ENCODE measurements at places on chromosomes 12 and 14.
A peak's percentile ranks its signal among the peaks of the same experiment; 100 is the strongest.

GRCh38 chr12:3977621-3978020 is 104.4 kb upstream of the PARP11 start:
- no peak for DNase-seq

- no peak for DNase-seq
Measured at GRCh38 chr12:64716371-64716770, 42.8 kb downstream of the GNS start.

DNA sequence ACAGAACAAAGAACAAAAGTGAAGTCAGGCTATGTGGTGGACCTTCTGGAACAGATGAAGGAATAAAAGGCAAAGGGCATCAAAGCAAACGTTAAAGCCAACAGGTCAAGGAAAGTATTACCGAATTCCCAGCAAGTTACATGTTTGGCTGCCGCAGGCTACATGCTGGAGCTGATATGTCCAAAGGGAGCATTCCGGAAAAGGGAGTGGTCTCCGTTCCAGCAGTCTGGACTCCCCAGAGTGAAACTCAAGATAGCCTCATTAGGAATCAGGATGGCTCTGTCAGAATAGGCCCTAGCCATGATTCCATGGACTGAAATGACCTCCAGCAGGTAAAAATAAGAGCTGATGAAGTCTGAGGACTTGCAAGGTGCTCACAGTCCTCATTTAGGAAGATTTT is 379.8 kb upstream of the PRICKLE1 start:
- no peak for DNase-seq

GRCh38 chr12:4412465-4412864 is 33.0 kb upstream of the FGF23 start:
- no peak for DNase-seq

DNA sequence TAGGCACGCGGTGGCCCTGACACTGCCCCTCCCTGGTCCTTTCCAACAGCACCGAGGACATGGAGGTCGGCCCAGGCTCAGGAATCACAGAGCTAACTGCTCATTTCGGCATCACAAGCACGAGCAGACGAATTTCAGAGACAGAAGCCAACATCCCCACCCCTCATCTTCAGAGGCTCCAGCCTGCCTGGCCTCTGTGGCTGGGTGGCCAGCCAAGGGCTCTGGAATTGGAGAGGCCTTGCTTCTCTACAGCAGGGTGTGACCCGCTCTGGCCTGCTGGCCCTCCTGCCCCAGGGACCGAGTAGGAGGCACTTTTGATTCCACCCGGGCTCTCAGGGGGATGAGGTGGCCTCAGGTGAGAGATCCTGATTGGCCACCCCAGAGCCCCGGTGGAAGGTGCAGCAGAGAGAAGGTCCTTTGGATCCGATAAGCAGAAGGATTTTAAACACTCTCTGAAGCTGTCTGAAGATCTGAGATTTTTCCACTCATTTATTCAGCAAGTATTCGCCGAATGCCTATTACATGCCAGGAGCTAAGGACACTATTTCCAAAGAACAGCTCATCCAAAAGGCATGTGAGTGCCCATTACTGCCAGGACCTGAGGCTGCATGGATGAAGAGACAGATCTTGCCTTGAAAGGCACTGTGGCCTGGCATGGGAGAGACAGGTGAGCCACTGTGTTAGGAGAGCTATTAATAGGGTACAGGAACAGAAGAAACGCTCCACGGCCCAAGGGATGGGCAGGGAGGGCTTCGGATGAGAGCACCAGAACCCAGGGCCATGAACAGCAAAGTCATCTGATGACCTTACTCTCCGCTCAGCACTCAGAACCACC is 10.2 kb downstream of the BAG5 start:
- DNase-seq: peak; percentile 23

DNA sequence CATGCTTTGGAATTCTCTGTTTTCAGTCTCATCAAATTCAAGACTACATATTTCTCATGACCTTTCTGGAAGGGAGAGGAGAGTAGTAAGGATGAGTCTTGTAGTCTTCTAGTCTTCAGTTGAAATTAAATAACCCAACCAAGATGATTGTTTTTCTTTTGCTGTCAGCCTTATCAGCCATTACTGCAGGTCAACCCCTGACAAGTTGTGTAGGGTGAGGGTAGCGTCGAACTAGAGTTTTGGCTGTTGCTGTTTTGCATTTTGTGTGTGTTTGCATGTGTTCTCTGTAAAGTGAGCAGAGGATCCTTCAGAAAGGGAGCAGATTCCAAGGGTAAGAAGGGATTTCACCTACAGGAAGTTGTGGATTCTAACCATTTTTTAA is 28.4 kb downstream of the DIP2B start:
- DNase-seq: no peak

- no peak for DNase-seq
Measured at GRCh38 chr14:95488376-95489213, 27.9 kb downstream of the SYNE3 start.

DNA sequence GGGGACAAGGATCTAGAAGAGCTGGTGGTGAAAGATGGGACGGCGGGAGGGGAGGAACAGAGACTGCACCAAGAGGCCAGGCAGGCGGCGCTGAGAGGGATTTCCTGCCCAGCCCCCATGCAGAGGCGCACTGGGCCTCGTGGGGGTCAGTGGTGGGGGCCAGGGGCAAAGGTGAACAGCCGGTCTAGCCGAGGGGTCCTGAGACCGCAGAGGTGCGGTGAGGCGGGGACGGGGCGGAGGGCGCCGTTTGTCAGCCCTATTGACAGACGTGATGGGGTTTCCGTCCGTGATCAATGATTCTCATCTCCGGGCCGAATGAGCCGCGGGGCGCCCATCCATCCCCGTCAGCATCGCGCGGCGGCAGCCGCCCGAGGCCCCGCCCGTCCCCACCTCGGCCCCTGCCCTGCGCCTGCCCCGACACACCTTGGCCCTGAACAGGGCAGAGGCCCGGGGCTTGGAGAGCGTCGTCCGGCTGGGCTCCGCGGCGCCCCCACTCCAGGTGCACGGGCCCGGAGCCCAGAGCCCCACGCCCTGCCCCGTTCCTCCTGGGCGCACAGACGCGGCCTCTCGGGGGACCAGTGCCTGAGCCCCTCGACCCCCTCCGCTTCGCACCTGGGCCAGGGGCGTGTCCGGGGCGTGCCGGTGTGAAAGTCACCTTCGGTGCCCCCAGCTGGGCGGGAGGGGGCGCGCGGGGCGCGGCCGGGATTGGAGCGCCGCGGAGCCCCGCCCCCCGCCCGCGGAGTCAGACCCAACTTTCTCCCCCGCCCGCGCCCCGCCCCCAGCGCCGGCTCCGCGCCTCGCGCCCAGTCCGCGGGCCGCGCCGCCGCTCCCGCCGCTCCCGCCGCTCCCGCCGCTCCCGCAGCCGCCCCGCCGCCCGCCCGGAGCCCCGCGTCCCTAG is at the start of gene NXPH4:
Gene NXPH4 (plus strand): TSS at position 781 of the 898 bp plus-strand sequence. CDS start 176 bp downstream, outside the sequence.
- no peak for DNase-seq

DNA sequence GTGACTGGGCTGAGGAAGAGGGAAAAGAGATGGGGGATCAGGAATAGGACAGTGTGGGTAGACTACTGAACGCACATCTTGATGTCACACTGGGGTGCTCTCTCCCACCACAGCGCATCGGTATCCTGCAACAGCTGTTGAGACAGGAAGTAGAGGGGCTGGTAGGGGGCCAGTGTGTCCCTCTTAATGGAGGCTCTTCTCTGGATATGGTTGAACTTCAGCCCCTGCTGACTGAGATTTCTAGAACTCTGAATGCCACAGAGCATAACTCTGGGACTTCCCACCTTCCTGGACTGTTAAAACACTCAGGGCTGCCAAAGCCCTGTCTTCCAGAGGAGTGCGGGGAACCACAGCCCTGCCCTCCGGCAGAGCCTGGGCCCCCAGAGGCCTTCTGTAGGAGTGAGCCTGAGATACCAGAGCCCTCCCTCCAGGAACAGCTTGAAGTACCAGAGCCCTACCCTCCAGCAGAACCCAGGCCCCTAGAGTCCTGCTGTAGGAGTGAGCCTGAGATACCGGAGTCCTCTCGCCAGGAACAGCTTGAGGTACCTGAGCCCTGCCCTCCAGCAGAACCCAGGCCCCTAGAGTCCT is 6.9 kb downstream of the C1QL4 start:
- DNase-seq: no peak

DNA sequence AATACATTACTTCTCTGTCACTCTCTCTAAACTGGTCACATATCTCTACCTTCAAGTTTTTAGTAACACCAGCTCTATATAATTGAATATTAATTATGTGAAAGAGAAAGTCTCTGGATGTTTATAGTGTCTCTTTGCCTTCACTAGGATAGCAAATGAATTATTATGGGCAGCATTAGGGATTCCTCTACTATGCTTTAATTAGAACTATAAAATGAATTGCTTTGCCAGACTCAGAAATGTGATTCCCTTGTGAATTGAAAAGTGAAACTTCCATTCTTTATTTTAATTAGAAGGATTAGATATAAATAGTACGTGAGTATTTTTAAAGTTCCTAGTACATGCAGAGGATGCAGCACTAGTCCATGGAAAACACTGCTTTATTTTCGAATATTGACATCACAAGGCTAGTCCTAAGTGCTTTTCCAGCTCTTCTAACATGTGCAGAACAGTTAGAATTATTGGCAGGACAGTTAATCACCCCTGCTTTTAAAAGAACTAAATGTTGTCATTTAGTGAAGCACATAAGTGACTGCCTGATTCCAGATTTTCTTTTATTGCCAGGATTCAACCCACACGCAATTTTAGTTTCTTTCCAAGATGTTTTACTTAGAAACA is 23.0 kb upstream of the REP15 start:
- no peak for DNase-seq

- no peak for DNase-seq
Measured at GRCh38 chr12:89521364-89522223, 3.0 kb downstream of the GALNT4 start.

DNA sequence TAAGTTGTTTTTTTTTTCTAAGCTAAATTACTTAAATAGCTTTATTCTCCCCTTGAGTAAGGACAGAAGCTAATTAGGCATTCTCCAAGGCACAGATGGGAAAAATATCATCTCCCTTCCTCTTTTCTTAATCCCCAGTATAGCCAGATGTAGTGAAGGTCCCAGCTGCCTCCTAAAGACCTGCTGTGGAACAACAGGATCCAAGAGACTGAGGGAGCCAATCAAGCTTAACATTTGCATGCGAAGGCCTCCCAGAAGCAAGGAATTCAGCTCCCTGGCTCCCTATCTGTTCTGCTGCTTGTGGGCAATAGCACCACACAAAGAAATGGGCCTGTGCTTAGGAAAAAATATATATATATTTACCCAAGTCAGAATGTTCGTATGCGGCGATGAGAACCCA is 255.2 kb downstream of the SYT1 start:
- no peak for DNase-seq

DNA sequence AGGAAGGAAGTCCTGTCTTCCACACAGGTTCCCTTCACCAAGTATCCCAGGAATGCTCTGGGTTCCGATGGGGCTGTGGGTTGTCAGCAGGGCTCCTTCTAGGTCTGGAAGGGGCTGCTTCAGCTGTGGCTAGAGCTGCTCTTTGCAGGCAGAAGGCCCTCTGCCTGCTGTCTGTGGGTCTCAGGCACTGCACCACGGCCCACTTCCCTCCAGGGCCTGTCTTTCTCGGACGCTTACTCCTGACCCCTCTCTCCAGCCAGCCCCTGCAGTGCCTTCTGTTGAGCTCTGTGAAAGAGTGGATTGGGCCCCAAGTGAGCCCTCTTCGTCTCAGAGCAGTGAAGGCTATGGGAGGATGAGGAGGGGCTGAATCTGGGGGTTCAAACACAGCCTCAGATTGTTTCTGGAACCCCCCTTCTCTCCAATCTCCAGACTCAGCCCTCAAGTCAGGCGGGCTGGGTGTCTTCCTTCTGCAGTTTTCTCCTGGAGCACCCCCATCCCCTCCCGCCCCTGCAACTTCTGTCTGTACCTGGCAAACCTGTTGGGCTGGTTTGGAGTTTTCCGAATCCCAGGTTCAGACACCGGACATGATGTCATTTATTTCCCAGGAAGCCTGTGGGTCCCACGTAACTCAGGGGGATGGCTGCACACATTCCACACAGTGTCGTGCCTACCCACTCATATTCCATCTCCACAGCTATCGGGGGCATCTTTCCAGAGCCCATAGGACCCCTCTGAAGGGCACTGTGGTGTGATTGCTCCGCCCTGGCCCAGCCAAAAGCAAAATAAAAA is 24.9 kb upstream of the SPPL3 start:
- DNase-seq: no peak

DNA sequence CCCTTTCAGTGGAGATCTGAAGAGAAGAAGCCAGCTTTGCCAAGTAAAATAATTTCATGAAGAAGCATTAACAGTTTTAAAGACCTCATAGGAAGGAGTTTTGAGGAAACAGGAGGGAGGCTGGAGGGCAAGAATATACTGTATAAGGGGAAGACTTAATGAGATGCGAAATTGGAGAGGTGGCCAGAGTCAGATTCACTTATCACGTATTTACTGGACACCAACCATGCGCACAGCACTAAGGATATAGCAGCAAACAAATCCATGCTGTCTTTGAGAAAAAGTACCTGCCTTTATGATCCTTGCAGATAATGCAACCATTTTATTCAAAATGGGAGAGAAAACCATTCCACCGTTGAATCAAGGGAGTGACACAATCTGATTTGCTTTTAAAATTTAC is 100.3 kb downstream of the ERC1 start:
- no peak for DNase-seq

- no peak for DNase-seq
Measured at GRCh38 chr12:99271071-99271470, 376.5 kb upstream of the GARIN6 start.

All from astrocyte of the cerebellum (primary cell).